G401 (cell line): ENCODE measurements at places on chromosomes 13 and 19.

- no peak for DNase-seq
Measured at GRCh38 chr13:28872427-28873176, 52.5 kb downstream of the MTUS2 start.

DNA sequence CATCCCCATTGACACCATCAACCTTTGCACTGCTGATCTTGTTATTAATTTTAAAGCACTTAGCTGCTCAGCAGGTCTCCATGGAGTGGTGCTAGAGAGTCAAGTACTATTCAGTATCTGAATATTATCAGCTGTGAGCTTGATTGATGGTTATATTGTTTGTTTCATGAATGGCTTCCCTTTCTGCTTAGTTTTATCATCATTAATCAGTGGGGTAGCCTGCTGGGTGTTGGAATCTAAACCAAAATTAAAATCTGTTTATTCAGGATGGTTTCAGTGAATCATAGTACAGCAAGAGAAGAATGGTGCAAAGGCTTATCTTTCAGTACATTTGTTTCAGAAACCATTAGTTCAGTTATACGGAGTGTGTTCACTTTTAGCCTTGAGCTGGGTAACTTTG lies 42.5 kb upstream of the SCEL start:
- DNase-seq = peak; percentile 63

- no peak for DNase-seq
Measured at GRCh38 chr13:48838193-48838973, 137.3 kb upstream of the FNDC3A start.

GRCh38 chr19:16882146-16882545 lies 6.7 kb upstream of the F2RL3 start:
- DNase-seq = no peak

GRCh38 chr13:89212186-89212585 lies 1541.0 kb downstream of the SLITRK5 start:
- DNase-seq = no peak

DNA sequence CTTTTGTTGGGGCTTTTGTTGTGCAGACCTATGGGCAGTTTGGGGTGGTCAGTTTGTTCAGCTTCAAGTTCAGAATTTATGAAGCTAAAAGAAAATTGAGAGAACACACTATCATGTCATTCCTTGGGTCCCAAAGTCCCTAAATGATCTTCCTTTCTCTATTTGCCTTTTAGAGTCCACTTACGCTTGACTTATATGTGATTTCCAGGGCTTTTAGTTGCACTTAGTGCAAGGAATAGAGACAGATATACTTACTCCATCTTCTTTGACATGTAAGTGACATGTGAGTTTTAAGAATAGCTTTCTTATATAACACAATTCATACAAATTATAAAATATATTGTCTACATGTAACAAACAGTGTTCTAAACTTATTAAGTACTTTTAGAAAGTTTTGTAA lies 660.1 kb upstream of the SLITRK1 start:
- DNase-seq = no peak

GRCh38 chr19:6228551-6229215 lies 51.1 kb downstream of the MLLT1 start:
- DNase-seq = no peak

DNA sequence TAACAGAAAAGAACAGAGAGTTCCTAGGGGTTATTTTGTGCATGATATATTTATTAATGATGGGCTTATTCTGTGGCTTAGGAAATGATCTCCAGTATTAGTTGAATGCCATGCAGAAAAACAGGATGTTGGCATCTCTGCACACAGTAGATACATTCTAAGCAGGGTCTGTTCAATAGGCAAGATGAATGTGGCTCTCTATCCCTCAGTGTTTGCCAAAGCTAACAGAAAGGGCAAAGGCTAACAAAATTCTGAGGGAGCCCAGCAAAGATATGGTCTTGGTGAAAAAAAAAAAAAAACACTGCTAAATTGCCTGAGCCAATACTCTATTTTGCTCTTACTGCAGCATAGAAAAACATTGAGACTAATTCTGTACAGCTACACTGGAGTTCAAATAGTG lies 1095.8 kb downstream of the UQCRFS1 start:
- no peak for DNase-seq

DNA sequence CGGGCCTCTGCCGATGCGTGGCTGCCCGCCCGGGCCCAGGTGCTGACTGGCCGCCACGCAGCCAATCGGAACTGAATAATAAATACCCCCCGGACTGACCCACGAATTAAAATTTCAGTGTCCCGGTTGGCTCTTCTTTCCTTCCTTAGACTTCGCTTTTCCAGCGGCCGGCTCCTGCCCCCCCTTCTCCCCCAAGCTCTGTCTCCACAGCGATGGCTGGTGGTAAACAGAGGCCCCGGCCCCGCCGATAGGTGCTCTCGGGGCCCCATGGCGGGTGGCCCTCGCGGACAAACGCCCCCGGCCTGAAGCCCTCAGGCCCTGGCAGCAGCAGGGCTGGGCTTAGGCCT lies 2.6 kb downstream of the ZBTB7A start:
- peak; percentile 53 for DNase-seq

DNA sequence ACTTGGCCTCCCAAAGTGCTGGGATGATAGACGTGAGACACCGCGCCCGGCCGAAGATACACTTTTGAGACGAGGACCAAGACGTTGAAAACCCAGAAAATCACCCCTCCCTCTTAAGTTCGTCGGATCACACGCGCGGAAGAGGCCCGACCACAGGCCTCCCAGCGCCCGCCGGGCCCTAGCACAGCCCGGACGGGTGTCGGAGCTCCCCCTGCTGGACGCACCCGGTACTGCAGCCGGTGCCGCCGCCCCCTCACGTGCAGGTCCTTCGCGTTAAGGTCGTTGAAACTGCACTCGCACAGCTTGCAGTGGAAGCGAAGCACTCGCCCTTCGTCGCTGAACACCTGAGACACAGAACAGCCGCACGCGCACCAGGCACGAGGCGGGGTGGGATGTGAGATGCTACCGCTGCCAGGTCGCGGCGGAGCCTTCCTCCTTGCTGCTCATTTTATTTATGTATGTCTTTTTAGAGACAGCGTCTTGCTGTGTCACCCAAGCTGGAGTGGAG lies 35.7 kb upstream of the MATK start:
- DNase-seq = peak; percentile 47

DNA sequence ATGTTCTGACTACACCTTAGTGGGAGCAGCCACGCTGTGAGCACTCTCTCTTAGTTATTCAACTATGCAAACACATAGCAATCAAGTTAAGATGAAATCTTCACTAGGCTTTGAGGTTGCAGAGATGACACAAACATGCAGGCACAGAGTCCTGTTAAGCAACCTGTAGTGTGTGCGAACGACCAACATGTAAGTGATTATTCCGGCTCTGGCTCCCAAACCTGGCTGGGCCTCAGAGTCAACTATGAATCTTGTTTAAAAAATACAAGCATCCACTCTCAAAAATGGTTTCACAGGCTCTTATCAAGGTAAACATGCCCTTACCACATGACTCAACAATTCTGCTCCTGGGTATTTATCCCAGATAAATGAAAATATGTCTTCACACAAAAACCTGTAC lies 91.4 kb downstream of the IRS2 start:
- DNase-seq = no peak

DNA sequence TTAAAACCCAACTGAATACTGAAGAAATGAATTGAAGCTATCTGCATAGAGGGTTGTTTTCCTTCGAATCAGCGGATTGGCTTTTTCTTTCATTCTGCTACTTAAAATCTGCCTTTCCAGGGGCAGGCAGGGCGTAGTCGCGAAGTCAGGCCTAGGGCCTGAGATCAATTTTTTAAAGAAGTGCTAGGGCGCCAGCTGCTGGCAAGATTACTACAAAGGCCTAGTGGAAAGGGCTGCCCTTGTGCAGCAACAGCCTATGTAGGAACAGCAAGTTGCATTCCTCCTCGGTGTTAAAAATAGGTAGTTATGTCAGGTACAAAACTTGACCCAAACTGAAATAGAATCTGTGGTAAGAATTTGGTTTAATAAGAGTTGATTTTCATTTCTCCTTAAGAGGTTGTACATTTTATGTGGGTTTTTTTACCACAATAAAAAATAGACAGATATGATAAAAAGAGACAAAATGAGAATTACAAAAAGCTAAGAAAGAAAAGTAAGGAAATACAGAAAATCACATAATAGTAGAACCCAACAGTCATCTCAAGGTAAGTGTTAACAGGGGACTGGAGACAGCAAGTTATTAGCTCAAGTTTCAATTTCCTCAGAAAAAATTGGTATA lies 9.5 kb upstream of the URAD start:
- DNase-seq = peak; percentile 22

- no peak for DNase-seq
Measured at GRCh38 chr13:72820898-72821279, 39.0 kb downstream of the PIBF1 start.

DNA sequence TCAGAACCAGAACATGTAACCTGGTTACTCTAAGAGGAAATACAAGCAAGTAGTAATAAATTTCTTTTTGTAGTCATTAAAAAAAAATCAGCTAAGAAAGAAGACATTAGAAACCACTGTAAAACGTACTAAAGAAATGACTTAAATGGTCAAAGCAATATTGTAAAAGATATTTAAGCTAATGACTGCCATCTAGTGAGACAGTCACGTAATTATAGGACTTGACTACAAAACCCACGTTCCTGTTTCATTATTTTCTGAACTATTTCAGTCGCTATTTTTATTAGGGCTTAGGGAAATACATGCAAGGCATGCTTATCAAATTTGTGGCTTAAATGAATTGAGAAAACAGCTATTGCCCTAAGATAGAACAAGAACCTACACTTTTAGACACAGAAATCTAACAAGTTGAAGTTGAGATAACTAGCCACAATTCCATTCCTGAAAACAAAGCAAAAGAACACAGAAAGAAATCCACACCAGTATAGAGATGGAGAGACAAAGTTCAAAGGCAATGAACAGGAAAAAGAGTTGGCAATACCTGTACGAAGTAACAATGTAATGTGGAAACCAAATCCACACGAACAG lies 17.9 kb downstream of the ALG5 start:
- peak; percentile 53 for DNase-seq

DNA sequence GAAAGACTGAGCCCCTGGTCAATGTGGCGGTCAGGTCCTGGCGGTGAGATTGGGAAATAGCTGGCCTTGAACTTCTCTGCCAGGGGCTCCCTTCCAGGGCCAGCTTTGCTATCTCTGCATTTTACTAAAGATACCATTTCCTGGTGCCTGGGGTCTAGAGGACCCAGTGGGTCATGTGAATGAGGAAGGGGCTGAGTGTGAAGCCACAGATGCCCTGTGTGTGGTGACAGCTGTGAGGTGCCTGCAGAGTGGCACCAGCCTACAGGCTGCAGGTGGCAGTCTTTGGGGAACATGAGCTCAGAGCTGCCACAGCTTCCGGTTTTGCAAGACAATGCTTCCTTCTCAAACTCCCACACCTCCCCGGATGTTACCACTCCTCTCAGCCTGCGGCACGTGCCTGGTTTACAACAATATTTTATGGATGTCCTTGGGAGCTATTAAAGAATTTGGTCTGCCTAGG lies 5.2 kb upstream of the MLNR start:
- no peak for DNase-seq

- DNase-seq = no peak
Measured at GRCh38 chr13:40175639-40176038, 490.8 kb downstream of the FOXO1 start.

- no peak for DNase-seq
Measured at GRCh38 chr19:16368385-16369305, 44.0 kb downstream of the KLF2 start.

DNA sequence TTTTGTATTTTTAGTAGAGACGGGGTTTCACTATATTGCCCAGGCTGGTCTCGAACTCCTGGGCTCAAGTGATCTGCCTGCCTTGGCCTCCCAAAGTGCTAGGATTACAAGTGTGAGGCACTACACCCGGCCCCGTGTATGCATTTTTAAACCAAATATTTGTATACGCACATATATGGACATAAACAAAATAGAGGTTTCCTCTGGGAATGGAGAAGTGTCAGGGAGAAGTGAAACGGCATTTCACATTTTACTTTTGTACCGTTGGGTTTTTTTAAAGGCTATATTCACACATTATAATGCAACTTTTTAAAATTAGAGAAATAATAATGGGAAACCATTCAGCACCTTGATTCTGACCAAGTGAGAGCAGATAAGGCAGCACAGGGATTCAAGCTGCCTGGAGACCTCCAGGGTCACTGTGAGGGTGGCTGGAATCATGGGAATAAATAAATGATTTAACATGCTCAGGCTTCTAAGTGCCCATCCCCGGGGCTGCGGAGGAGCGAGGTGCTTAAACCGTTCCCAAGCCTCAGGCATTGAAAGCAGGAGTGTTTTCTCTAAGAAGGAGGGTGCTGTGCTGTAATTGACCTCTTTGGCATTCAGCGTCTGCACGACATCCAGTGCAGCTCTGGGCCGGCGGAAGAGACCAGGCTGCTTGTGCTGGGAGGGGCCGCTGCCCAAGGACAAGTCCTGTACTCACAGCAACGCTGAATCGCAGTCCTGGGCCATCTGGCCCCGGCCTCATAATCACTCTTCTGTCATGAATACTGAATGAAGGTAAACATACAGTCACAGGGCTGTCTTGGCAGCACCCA lies 24.7 kb downstream of the GPR42 start:
- DNase-seq = peak; percentile 8
